ENCODE measurements at places on chromosomes 16 and 17. TPM values are rescaled to one million over a fixed set of nuclear protein-coding genes. Genes with fewer than 3 reads are reported as not detected.

C17orf107 gene
- total RNA-seq = 0.92 TPM

TNFRSF13B gene
- total RNA-seq = not detected

TAC4 gene
- total RNA-seq = not detected

ECI1 gene
- total RNA-seq = 35.3 TPM

CLEC16A gene
- 13.0 TPM for total RNA-seq

DCUN1D3 gene
- total RNA-seq = 67.9 TPM

SNX20 gene
- not detected for total RNA-seq

MYL4 gene
- total RNA-seq = 0.81 TPM

GPR179 gene
- total RNA-seq = not detected

MAP2K6 gene
- total RNA-seq = 2.0 TPM

KRTAP2-3 gene
- total RNA-seq = not detected

DPEP3 gene
- not detected for total RNA-seq

CCR7 gene
- not detected for total RNA-seq

All from pulmonary artery endothelial cell (primary cell).